Cortex of kidney (tissue), 1 donor: ENCODE measurements at places on chromosomes 4 and X.

GRCh38 chr4:65719635-65720034 lies 49.3 kb upstream of the EPHA5 start:
- no peak for DNase-seq

- DNase-seq = no peak
Observed at GRCh38 chr4:143307531-143307930, 29.1 kb upstream of the GAB1 start.

DNA sequence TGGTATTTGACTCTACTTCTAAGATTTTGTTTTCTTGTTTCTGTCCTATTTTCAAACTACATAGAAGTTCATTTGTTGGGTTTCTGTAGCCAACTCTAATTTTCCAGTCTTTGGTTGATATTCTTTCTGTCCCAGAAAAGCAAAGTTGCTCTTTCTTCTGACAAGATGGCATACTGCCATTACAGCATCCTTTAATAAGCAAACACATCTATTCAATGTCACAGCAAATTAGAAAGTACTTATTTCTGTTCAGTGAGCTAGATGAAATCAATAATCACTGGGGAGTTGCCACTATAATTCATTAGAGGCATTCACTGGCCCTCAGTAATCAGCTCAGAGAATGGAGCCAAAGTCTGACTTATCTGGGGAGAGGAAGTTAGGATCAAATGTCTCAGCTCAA lies 1258.0 kb upstream of the IGFBP7 start:
- no peak for DNase-seq

DNA sequence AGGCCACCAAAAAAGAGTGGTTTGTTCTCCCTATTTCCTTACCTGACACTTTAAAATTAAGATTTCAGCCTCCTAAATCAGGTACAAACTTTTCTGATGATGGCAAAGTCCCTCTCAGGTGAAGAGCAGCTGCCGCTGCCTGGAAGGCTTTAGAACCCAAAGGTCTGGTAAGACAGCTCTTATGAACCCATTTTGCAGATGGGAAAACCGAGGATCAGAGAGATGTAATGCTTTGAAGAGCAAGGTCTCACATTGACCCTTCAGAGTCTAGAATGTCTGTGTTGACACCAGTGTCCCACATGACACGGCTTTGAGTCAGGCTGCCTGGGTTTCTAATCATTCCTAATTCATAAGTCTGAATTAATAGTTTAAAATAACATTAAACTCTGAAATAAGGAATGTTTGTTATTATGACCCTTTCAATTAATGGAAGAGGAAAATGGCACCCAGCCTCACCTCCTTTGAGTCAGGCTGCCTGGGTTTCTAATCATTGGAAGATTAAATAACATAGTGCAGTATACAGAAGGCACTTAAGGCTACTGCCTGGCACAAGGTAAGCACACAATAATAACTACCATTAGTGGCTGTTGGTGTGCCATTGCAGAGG lies 27.9 kb upstream of the KIAA0232 start:
- no peak for DNase-seq

GRCh38 chrX:155889328-155889727 lies 8.2 kb downstream of the VAMP7 start:
- DNase-seq = no peak

DNA sequence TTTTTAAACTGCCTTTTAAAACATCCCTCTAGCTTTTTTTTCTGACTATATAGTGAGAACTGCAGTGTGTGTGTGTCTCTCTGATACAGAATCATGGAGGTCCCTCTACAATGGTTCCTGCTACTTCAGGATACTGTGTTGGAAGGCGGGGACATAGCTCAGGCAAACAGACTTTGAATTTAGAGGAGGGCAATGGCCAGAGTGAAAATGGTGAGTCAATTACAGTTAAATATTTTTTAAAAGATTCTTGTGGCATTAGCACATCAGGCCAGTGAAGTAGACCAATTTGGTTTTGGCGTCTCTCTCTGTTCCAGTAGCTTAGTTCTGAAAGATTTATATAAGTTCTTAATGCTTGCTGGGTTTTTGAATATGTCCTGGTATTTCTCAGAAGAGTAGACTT lies 47.1 kb downstream of the ALG13 start:
- no peak for DNase-seq
